ENCODE measurements at places on chromosomes 16 and 17.

- DNase-seq: no peak
Observed at GRCh38 chr17:18129041-18129502, 20.5 kb downstream of the MYO15A start.

- DNase-seq: no peak
Observed at GRCh38 chr16:85936816-85937215, 37.9 kb downstream of the IRF8 start.

DNA sequence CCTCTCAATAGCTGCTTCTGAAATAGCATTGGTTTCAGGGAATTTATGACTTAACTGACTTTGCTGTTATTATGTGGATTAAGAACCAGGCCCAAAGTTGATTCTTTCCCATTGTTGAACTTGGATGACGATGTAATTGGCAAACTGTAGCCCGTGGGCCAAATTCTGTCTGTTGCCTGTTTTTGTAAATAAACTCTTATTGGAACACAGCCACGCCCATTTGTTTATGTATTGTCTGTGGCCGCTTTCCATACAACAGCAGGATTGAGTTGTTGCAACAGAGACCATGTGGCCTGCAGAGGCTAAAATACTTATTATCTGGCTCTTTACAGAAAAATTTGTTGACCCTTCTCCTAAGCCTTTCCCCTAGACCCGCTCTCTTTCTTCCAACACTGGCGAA lies 31.6 kb downstream of the NTN1 start:
- no peak for DNase-seq

GRCh38 chr17:74763565-74764387 lies 12.4 kb downstream of the NAT9 start:
- DNase-seq: no peak

GRCh38 chr16:56910112-56910511 lies 21.8 kb upstream of the HERPUD1 start:
- DNase-seq: no peak

- peak; percentile 7 for DNase-seq
Observed at GRCh38 chr17:69326377-69327059, 415 bp downstream of the ABCA5 start.

- DNase-seq: no peak
Observed at GRCh38 chr17:64617125-64617780, 44.9 kb downstream of the SMURF2 start.

- DNase-seq: no peak
Observed at GRCh38 chr16:85167589-85168537, 55.6 kb upstream of the CIBAR2 start.

DNA sequence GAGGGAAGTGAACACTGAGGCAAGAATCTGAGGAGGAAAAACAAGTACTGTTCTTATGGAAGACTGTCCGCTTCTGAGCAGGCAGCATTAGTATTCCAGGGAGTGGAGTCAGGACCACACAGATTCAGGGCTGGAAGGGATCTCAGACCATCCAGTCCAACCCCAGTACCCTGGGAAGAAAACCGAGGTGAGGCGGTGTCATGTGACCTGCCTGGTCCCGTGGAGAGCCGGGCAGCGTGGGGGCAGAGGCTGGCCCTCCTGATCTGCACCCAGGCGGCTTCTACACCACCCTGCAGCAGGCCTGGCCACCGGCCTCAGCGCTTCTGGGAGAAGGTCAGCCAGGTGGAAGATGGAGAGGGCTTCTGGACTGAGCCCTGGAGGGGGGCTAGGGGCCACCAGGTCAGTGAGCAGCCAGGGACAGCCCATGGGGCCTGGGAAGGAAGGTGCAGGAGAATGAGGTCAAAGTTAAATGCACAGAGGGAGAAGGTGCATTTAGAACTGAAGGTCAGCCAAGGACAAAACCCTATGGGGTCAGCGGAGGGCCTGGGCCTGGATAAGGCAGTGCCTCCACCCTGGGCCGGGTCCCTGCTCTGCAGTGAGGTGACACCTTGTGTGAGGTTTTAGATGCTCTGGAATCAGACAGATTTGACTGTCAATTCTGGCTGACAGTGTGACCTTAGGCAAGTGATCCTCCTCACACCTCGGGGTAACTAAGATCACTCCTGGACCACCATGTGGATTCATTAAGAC lies 45.9 kb downstream of the VAC14 start:
- DNase-seq: no peak

GRCh38 chr17:59498530-59499307 lies 66.7 kb upstream of the DHX40 start:
- DNase-seq: peak; percentile 4

- no peak for DNase-seq
Observed at GRCh38 chr16:9049241-9049640, 42.2 kb upstream of the HAPSTR1 start.

DNA sequence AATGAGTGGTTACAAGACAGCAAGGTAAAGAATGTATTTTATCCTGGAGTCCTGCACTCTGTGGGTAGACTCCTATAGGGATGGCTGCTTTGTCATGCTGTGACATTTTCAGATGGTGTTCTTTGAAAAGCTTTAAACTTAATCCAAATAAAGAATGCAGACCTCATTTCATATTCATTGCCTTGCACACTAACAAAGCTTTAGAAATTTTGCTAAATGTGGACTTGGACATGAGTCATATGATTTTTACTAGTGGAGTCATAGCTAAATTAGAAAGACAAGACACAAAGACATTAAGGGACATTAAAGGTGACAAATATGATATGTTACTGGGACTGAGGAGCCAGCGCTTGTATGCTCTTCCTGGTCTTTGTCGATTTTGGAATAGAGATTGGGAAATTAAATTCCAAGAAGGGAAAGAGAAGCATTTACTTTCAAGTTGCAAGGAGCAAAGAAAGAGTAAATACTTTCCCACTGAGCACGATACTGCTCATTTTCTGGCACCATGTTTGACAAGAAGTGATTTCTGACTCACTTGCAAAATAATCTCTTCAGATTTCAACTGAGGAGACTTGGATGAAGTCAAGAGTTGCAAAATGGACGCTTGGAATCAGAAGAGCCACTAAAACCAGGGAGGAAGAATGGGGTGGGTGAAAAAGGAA lies 152.9 kb upstream of the MYOCD start:
- DNase-seq: no peak

- DNase-seq: no peak
Observed at GRCh38 chr17:72426948-72427760, 306.3 kb downstream of the SOX9 start.

DNA sequence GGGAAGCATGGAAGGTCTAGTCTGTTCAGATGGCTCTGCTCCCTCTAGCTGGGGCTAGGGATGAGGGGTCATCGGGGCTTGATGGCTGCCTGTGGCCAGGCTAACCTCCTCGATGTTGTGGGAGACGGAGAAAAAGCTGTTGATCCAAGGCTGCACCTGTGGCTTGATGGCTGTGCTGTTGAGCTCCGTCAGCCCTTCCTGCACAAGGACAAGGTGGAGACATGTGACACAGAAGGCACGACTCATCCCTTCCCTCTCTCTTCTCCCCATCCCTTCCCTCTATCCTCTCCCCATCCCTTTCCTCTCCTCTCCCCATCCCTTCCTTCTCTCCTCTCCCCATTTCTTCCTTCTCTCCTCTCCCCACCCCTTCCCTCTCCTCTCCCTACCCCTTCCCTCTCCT lies 28.2 kb downstream of the FCSK start:
- DNase-seq: no peak

DNA sequence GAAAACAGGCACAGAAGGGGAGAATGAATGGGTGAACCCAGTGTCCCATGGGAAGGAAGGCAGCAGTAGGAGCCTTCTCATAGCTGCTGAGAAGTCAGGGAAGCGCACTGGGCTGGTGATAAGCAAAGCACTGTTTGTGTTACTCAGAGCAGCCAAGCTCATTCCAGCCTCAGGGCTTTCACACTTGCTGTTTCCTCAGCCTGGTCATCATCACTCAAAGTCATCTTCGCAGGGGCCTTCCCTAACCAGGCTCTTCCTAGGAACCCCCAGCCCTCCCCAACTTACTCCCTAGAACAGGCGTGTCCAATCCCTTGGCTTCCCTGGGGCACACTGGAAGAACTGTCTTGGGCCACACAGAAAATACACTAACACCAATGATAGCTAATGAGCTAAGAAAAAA lies 32.1 kb upstream of the LONP2 start:
- no peak for DNase-seq

DNA sequence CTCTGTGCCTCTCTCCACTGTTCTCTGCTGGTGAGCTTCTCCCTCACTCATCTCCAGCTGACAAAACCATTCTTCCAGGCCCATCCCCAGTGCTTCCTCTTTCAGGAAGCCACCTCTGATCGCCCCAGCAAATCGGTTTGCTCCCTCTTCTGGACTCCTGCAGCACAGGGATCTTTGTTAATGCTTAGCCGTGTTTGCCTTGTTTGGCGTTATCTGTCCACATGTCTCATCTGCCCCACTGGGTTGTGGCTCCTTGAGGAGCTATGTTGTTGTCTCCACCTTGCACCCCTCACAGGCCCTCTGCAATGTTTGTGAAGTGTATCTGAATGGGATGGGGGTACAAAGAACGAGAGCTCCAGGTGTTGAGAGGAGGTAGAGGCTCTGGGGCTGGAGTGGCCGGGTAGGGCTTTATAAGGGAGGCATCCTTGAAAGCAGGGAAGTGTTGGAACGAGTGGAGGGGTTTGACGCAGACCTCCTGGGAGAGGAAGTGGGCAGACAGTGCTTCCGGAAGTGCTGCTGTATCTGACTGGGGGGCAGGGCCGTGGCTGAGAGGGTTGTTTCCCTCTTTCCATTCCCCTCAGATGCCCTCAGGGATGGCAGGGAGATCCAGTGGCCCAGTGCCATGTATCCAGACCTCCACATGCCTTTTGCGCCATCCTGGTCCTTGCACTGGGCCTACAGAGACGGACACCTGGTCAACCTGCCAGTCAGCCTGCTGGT lies 27.8 kb downstream of the CASKIN2 start:
- no peak for DNase-seq

GRCh38 chr16:87877942-87878507 lies 8.7 kb upstream of the SLC7A5 start:
- no peak for DNase-seq

Measured in GM04504 (cell line).